ENCODE measurements at places on chromosomes 2 and 18.

GRCh38 chr2:236876642-236877041 lies 209.0 kb upstream of the COPS8 start:
- no peak for DNase-seq

- DNase-seq, result no peak
Observed at GRCh38 chr2:72973566-72974435, 56.5 kb downstream of the EMX1 start.

DNA sequence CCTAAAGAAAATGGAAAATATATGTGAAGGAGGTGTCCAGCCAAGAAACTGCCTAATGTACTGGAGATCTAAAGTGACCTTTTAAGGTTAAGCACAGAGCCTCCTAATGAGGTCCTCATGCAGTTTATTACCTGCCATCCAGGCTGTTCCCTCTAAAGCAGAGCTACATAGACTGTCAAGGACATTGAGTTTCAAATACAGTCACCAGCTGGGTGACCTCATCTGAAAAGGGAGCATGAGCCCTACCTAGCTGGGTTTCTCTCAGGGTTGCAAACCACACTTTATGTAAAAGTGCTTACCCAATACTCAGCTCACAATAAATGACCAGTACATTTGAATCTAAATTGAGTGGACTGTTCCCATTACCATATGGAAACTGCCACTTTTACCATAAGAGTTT lies 65.4 kb upstream of the CTNNA2 start:
- DNase-seq, result no peak

- no peak for DNase-seq
Observed at GRCh38 chr2:203451011-203451410, 84.1 kb downstream of the RAPH1 start.
